ENCODE measurements at places on chromosomes 3 and 15.

- no peak for DNase-seq
These were observed 2.3 kb upstream of the TBC1D5 start for GRCh38 chr3:17744693-17745092.

- DNase-seq, result no peak
These were observed 4.3 kb downstream of the ATP6V1A start for GRCh38 chr3:113751141-113751540.

DNA sequence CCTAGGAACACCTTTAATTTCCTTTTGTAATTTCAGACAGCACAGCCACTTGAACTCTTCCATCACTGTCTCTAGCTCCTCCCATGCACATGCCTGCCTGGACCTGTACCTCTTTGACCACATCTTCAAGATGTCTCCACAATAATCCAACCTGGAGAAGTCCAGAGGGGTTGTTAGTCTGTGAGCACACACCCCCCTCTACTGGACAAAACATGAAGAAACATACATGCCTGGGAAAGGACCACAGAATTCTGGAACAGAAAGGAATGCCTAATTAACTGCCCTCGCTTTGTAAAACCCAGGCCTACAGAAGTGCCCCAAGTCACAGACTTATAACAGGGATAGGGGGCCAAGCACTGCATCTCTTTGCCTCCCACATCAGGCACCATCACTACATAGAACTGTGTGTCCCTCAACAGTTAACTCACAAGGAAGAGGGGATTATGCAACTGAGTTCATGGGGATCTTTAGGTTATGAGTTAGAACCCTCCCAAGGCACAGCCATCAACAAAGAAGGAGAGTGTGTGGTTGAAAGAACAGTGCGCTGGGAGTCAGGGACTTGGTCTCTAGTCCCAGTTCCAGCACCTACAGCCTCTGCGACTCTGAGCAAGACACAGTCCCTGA lies 61.7 kb downstream of the FMN1 start:
- no peak for DNase-seq

DNA sequence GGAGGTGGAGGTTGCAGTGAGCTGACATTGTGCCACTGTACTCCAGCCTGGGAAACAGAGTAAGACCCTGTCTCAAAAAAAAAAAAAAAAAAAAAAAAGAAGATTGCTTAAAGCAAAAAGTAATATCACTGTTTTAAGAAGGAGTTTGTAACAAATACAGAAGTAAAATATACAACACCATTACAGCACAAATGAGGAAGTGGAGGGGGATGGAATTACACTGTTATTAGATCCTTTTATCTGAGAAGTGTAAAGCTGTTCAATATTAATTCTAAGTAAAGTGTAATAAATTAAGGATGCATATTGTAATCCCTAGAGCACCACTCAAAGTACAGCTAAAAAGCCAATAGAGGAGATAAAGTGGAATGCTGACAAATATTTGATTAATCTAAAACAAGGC lies 47.0 kb upstream of the SNRPA1 start:
- DNase-seq, result no peak

DNA sequence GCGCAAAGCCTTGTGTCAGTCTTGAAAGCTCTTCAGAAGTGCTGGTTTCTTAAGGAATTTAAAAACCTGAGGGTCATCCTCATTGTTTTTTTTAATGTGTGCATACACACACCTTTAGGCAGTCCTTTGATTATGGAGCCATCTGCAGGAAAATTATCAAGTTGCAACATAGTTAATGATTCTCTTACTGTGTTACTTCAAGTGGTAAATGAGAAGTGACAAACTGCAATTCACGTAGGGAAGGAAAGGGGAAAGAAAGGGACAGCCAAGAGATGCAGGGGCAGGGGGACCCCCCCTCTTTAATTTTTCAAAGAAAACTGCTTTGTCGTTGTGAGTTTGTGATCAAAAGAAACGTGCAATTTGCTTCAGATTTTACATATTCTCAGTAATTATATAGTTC lies 162.4 kb upstream of the CGNL1 start:
- no peak for DNase-seq

DNA sequence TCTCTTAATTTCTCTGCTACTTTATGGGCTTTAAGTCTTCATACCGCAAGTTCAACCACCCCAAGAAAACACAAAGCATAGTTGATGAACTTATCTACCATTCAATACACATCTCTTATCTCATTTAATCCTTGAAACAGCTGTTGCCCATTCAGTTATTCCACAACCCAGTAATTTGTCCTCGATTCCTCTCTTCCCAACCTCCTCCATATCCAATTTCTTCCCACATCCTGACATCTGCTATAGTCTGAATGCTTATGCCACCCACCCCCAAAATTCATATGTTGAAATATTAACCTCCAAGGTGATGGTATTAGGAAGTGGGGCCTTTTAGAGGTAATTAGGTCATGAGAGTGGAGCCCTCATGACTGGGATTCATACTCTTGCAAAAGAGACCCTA lies 345.4 kb downstream of the ERC2 start:
- DNase-seq, result no peak

DNA sequence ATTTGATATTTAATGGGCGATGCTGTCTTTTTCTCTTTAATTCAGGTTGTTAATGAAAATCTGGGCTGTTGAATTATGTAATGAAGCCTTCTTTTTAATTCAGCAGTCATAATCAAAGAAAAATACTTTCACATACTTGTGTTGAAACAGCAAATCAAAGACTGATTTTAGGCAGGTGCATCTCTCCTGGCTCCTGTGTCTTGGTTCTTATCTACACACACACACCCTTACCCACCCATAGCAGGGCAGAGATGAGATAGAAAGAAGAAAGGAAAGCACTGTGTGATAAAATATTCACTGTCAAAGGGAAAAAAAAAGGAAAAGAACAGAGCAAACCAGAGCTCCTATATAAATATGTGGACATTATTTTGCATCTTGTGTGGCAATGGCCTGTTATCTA lies 130.6 kb upstream of the CGNL1 start:
- DNase-seq, result no peak

DNA sequence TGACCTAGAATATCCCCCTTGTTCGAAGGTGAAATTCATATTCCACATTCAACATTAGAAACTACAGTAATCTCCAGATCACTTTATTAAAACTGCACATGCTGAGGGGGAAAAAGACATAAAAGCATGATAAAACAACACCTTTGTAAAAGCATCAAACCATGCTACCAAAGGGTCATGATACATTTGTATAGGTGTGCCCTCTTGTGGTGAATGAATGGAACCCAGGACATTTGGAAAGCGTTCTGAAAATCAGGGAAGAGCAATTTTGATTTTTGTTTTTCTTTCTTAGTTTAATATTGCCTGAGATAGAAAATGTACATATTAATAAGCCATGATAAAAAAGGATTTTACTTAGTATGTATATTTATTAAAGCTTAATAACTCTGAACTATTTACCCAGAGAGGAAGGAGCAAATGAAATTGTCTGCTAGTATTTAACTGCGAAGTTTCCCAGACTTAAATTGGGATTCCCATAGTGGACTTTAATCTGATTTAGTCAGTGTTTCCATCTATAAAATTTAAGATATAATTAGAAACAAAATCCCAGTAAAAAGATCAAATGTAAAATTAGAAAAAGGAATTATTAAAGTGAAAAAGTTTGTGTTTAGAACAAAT lies 105.8 kb upstream of the ARL6 start:
- DNase-seq, result no peak

- no peak for DNase-seq
These were observed 79.7 kb upstream of the LINGO1 start for GRCh38 chr15:77712438-77712837.

DNA sequence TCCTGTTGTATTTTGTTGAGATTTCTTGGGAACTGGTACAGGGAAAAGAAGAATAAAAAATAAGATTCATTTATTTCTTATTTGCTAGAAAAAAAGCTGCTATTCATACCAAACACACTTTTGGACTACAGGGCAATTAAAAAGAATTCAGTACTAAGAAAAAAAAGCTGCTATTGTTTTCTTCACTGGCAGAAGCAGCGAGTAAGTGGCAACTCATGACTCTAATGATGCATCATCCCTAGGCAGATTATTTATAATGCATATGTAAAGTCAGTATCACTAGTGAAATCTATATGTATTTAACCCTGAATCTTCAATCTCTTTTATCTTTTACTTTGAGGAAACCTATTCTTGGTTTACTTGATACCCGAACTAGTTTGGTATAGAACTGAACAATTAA lies 15.2 kb downstream of the PFN2 start:
- no peak for DNase-seq

DNA sequence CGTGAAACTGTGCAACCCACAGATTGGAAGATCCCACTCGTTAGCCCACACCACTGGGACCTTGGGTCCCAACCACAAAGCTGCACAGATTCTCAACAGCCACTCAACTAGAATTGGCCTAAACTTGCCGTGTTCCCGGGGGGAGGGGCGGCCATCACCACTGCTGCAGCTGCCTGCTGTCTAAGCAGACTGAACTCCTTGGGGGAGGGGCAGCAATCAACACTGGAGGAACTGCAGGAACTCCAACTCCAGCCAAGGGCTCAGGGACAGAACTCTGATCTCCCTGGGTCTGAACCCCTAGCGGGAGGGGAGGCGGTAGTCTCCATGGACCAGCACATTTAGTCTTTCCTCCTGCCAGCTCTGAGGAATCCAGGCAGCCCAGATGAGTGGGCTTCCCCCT lies 205.9 kb downstream of the RSL24D1 start:
- DNase-seq, result no peak

Data from cortex of kidney (tissue), 1 donor.